ENCODE measurements at places on chromosomes 12 and 14.

GRCh38 chr12:126492181-126492580 lies 1426.9 kb downstream of the AACS start:
- no peak for DNase-seq

DNA sequence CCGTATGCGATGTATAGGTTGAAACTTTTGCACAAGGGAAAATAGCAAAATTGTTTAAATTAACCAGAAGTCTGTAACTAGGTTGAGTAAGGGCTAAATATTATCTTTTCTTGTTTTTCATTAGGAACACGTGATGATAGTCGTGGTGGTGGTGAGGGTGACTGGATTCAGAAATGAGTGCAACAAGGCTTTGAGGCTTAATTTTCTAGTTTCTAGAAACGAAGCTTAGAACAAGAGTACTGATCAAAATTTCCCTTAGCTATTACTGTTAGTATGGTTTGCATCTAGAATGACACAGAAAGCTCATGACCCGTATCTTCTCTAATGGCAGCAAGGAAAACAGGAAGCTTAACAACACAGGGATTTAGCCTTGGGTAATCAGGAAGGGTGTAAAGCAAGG lies 7.0 kb downstream of the SLIRP start:
- no peak for DNase-seq

- DNase-seq: no peak
These were observed 95.0 kb downstream of the ALX1 start for GRCh38 chr12:85374981-85375380.

GRCh38 chr12:32444895-32445294 lies 45.5 kb downstream of the FGD4 start:
- DNase-seq: no peak

DNA sequence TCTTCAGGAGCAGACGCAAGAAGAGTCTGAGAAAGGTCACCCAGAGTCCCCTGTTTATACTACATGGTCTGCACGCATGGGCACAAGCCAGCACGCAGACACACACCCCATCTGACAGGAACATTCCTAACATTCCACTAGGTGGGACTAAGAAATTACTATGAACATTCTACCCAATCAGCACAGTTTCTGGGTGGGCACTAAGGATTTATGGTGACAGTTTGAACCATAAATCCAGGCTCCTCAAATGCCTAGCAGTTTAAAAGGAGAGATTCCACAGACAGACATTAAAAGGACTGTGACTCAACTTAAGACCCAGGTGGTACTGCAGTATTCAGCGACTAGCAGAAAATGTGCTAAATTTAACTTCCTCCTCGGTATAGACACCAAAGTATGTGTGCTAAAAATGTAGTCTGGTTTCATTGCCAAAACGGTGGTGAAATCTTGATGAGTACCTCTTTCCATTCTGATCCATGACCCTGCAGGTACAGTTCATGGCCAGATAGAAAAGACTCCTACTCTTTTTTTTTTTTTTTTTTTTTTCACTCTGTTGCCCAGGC lies 16.2 kb downstream of the ABHD4 start:
- DNase-seq: no peak
